RCC 7860 (cell line): ENCODE measurements at places on chromosomes 16 and 17.

DNA sequence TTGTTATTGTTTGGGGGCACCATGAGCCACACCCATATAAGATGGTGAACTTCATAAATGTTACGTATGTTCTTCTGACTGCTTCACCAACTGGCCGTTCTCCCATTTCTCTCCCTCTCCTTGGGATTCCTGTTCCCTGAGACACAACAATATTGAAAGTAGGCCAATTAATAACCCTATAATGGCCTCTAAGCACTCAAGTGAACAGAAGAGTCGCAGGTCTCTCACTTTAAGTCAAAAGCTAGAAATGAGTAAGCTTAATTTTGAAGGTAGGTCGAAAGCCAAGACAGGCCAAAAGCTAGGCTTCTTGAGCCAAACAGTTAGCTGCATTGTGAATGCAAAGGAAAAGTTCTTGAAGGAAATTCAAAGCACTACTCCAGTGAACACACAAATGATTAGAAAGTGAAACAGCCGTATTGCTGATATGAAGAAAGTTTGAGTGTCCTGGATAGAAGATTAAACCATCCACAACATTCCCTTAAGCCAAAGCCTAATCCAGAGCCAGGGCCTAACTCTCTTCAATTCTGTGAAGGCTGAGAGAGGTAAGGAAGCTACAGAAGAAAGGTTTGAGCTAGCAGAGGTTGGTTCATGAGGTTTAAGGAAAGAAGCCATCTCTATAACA is 25.8 kb downstream of the HLF start:
- DNase-seq = no peak

DNA sequence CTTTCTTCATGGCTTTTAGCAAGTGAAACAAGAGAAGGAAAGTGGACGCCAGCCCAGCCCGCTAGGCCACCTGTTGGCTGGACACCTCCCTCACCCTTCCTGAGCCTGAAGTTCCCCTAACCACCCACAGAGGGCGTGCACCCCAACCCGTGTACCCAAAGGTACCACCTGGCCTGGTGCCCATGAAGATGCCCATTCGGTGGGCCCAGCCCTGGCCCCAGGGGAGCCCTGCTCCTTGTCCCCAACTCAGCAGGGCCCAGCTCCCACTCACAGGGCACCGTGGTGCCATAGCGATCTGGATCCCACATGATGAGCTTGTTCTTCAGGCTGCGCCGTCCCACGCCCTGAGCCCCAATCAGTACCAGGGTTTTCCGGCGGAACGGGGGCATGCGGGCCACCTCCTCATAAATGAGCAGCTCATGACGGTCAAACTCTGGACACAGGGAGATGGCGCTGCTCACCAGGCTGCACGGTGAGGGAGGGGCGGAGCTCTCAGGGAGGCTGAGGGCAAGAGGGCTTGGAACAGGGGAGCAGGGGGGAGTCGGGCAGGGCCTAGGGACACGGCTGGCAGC is 26.8 kb downstream of the MPP2 start:
- DNase-seq = no peak

DNA sequence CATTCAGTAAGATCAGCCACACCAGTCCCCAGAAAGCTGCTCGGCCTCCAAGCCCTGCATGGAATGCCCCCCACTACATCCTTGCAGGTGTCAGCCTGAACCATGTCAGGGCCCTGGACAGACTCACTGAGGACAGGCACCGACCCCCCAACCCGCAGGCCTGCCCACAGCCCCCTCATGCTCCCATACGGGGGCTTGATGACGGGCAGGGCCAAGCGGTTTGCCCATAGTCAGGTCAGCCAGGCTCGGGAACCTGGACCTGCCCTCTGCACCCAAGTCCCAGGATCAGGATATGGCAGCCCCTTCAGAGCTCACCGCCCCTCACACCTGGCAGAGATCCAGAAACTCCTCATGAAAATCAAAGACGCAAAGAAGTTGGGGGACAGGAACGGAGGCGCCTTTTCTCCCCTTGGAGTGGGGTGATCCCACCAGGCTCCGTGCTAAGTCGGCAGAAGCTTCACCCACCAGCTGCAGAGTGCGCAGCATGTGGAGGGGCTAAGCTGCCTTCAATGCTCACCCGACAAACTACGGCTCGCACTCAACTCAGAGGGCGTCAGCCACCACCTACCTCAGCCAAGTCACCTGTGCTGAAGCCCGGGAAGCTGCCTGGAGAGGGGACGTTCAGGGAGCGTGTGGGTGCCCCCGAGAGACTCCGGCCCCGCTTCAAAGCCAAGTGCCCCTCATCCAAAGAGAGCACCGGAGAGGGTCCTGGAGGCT is 26.5 kb downstream of the GNPTG start:
- DNase-seq = no peak

- DNase-seq = no peak
These were observed 11.3 kb downstream of the PLD2 start for GRCh38 chr17:4818276-4818675.

DNA sequence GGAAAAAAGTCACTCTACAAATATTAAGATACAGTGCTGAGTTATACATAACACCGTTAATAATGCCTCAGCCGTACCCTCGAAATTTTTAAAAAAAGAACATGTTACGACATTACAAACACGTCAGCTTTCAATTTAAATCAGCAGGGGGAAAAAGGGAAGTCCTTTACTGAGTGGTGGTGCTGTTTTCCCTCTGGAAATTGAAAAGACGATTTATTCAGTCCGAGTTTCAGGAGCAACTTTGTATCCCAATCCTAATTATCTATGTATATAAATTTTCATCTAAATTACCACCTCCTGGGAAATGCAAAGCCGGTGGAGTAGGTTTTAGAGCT is 1.3 kb downstream of the NETO2 start:
- DNase-seq = no peak

DNA sequence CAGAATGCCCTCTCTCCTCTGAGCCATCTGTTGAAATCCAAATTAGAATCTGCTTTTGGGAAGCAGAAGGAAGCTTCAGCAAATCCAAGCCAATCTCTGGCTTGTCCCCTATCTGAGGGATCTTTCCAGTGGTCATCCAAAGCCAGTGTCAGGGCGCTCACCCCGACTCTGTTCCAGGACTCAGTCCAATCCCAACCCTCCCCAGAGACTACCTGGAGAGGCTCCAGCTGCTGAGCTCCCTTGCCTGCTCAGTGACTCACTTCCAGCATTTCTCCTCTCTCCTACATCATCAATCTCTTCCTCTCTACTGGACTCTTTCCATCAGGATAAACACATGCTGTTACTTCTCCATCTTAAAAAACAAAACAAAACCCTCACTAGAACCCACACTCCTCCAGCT is 2.4 kb downstream of the MATCAP1 start:
- DNase-seq = no peak

DNA sequence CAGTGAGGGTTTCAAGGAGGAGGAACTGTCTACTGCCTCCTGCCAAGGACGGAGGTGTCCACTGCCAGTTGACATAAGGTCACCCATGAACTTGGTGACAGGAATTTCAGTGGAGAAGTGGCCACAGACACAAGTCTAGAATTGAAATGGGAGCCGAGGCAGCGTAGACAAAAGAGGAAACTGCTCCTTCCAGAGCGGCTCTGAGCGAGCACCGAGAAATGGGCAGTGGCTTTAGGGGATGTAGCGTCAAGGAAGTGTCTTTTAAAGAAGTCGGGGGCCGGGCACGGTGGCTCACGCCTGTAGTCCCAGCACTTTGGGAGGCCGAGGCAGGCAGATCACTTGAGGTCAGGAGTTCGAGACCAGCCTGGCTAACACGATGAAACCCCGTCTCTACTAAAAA is 3.1 kb upstream of the SERPINF1 start:
- no peak for DNase-seq

DNA sequence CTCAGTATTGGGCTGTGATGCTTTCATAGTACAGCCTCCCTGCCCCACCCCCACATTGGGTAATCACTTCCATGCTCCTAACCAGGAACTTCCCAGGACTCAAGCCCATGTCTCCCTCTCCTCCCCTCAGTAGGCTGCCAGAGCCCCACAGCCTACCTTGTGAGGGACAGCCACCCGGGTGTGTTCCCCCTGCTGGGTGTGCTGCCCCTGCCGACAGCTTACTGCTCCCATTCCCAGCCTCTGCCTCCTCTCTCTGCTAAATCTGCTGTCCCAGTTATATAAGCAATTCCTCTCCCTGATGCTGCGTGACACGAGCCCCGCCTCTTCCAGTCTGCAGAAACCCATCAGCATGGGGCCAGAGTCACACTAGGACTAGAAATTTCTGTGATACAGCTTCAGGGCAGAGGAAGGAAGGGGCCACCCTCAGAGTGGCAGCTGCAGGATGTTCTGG is at the start of gene RSKR:
Gene RSKR (minus strand): TSS at position 255 of the 451 bp plus-strand sequence. CDS start 24 bp downstream, at position 231.
- DNase-seq = no peak
